Dorsolateral prefrontal cortex (tissue), 122 donors: ENCODE measurements at places on chromosomes 2 and 18. TPM values are rescaled to one million over a fixed set of nuclear protein-coding genes. Genes with fewer than 3 reads are reported as not detected.

- DNase-seq, result no peak
These were observed 320.9 kb upstream of the FSIP2 start for GRCh38 chr2:185417688-185418087.

DNA sequence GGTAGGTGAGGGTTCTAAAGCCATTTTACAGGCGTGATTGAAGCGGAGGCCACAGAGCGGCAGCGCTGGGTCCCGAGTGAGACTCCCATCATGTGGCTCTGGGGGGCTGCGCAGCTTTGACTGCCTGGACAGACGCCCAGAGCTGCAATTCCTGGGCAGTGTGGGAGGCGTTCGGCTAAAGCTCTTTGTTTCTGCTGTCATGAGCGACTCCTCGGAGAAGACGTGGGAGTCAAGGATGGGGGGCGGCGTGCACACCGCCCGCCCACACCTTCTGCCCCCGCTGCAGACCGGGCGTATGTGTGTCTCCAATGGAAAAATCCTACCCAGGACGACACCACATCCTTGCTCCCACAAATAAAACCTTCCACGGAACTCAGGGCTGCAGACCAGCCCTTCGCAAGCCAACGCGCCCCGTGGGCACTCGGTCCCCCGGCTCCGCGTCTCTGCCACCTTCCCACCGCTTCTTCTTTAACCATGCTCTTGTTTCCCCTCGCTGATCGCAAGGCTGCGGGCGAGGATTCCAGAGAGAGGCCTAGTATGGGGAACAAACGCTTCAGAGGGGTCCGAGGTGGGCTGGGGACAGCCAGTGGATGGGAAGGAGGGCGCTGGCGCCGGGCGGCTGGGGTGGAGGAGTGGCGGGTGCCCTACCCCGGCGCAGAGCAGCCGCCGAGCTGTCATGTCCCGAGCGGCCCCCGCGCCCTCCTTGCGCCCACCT, 680 bp upstream of the LBH start:
- no peak for DNase-seq

DNA sequence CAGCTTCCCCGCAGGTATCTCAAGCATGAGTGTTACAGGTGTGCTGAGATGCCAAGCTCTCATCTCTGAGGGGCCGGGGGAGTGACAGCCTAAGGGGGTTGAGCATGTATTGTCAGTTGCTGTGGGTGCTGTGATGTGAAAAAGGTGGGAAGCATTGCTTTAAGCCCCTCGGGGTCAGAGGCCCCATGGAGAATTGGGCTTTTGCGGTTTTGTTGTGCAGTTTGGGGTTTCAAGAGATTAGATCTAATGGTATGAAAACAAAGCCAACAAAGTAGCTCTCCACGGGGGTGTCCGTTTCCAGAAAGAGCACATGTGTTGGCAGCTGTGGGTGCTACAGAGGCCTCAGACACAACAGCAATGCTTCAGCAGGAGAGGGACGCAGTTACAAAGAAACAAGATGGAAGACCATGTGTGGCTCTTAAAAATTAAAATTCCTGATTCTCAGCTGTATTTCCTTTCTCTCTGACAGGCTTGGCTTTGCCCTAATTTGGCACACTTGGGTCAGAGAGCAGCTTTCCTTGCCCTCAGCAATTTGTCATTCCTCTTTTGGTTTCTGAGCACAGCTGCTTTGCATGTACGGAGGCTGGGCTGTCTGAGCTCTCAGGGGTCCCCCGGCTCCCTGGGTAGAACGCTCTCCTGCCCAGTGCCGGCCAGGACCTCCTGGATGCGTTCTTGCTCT, 69.9 kb downstream of the TMEM247 start:
- DNase-seq, result no peak

- DNase-seq, result no peak
These were observed 482.7 kb upstream of the SETBP1 start for GRCh38 chr18:44197832-44198611.

DNA sequence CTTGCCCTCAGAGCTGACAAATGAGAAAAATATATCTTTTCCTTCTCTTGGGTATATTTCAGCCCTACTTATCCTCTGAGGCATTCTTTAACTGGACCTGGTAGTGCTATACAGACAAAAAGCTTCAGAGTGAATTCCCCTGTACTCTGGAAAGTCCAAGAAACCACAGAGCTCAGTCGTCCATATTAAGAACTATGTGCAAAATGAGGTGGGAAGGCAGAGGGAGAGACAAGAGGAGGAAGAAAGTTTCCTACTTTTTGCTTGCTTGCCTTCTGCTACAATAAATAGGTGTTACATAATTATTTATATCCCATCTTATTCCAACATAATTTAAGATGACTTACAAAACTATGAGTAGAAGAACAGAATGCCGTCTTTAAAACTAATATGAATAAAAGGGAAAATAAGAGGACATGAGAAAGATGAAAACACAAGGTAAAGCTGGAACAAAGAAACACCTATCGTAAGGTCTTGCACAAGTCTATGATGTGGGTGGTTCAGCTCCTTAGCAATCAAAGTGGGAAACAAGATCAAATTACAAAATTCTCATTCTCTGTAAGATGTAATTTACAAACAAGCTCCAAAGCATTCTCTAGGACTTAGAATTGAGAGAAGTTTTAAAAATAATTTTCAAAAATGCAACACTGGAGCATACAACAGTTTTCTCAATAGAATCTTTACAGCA, 97.9 kb downstream of the BAZ2B start:
- DNase-seq, result no peak

DNA sequence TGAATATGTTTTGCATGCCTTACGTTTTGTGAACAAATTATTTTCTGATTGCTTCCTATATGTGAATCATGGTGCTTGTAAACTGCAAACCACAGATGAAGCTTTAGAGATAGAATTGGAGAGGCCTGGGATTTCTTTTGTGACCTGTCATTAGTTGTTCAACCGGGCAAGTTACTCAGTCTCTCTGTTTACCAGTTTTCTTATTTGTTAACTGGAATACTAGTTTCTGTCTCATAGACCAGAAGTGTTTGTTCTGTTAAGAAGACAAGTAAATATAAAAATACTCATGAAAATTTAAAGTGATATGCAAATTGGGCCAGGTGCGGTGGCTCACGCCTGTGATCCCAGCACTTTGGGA, 27.3 kb downstream of the DGKD start:
- no peak for DNase-seq

- DNase-seq, result no peak
These were observed 269.4 kb downstream of the ETAA1 start for GRCh38 chr2:67666386-67667053.

- no peak for DNase-seq
These were observed 916 bp downstream of the TNFRSF11A start for GRCh38 chr18:62325806-62326645.

- DNase-seq, result no peak
These were observed 387.2 kb upstream of the DCC start for GRCh38 chr18:51952844-51953243.

DNA sequence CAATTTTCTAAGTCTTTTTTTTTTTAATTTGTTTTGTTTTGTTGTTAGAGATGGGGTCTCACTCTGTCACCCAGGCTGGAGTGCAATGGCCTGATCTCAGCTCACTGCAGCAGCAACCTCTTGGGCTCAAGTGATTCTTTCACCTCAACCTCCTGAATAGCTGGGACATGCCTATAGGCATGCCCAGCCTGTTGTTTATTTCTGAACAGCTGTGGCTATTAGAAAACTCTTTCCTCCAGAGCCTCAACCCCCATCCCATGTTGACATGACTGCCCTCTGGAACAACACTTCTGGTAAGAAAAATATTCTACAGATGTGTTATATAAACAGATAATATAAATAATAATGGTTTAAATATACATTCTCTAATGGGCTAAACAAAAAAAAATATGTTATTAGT, 44.4 kb upstream of the TWSG1 start:
- no peak for DNase-seq

DNA sequence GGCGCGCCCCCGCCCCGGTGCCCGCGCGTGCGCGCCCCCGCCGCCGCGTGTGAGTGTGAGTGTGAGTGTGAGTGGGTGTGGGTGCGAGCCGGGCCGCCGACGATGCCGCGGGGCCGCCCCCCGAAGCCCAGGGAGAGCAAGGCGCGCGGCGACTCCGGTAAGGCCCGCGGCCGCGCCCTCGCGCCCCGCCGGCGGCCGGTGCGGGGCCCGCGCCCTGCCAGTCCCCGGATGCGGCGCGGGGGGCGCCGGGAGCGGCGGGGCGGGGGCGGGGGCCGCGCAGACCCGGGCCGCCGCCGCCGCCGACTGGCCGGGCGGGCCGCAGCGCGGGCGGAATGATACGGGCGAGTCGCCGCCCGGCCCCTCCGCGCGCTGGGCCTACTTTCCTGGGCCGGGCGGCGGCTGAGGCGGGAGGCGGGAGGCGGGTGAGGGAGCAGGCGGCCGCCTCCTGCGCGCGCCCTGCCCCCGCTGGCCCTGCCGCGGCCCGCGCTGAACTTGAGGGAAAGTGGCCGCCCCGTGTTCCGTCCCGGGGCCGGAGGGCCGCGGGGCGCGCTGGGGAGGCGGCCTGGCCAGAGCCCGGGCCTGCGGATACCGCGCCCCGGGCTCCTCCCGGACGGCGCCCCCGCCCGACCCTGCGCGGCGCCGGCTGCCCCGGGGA, at the start of gene ZNF236:
Gene ZNF236 (plus strand): TSS at position 52 of the 655 bp plus-strand sequence. CDS start 51 bp downstream, at position 103.
- no peak for DNase-seq

DNA sequence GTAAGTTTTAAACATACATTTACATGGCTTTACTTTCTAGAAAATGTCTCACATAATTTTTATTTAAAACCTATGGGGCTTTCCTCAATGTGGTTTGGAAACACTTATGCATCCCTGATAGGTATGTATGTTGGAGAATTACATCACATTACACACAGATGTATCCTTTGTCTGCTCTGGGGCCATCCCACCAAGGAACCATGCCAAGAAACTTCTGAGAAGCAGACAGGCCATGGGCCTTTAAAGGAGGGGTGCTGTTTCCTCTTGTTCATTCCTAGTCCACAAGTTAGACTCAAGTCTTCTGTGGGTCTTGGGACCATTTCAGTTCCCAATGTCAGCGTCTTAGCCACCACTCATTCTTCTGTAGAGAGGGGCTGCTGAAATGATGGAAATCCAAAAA, 162.0 kb upstream of the SETBP1 start:
- no peak for DNase-seq

DNA sequence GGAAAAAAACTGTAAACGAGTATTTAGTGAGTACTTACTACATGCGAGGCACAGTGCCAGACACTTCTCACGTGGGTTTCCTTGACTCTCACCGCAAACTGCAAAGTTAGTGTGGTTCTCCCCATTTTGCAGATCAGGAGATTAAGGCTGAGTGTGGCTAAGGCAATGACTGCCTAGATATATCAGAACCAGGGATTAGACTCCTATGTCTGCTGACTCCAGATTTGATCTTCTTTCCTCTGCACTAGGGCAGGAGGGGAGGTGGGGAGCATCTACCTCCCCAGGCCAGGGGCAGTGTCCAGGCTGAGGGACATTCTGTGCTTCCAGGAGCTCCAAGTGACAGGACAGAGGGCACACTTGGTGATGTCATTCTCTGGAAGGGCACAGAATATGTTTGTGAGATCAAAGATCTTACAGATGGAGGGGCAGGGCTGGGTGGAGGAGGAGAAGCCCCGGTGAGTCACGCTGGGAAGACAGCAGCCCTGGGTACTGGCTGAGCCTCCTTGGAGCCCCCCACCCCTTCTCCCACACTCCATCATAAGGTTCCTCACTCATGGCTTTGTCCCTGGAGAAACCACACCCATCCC, 92.4 kb downstream of the RHOB start:
- no peak for DNase-seq

- DNase-seq, result no peak
These were observed 50.3 kb downstream of the DTNA start for GRCh38 chr18:34760444-34760843.

- DNase-seq, result no peak
These were observed 667.2 kb downstream of the ZEB2 start for GRCh38 chr2:143852759-143853158.

DNA sequence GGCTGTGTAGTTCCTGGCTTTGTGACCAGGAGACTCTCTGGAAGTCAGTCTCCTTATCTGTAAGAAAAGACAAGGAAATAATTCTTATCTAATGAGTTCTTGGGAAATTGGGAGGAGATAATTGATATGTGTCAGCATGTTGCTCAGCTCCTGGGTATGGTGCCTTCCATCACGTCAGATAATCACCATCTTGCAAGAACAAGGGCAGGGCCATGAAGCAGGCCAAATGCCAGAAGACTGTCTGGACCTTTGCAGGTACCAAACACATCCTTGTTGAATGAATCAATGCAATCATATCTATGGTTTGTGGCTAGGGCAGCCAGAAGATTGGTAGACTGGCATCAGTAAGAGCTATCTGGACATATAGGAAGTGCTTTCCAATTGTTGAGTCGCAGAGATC, 473.5 kb downstream of the TNS1 start:
- DNase-seq, result no peak

DNA sequence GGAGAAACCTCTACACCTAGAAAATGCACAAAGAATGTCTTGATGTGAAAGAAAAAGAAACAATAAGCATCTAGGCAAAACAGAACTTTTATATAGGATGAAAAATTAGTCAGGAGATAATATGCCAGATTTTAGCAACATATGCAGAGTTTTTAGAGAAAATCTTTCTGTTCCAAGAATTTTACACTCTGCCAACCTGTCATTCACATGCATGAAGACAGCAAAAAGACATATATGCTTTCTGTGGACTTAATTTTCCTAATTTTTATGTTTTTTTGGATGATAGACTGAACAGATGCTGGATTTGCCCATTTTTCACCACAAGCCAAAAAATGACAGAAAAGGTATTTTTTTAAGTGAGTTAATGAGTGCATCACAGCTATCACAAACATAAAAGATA, 637.3 kb downstream of the TRIB2 start:
- DNase-seq, result no peak

- no peak for DNase-seq
These were observed 338.9 kb downstream of the ZEB2 start for GRCh38 chr2:144181001-144181400.

GRCh38 chr2:112010751-112011150, 44.3 kb upstream of the TMEM87B start:
- no peak for DNase-seq

ZBTB7C gene
- total RNA-seq, result 15.3 TPM

SAG gene
- total RNA-seq, result not detected

FAM110C gene
- total RNA-seq, result 4.0 TPM

ATP8B1 gene
- total RNA-seq, result 11.2 TPM

UBXN4 gene
- 109 TPM for total RNA-seq

PLB1 gene
- 6.5 TPM for total RNA-seq

TRABD2A gene
- total RNA-seq, result 11.9 TPM

DTNA gene
- 328 TPM for total RNA-seq

FLACC1 gene
- total RNA-seq, result 4.5 TPM
